ENCODE measurements at places on chromosomes 11 and 22.

- DNase-seq: no peak
Observed at GRCh38 chr11:133619973-133620372, 87.7 kb upstream of the OPCML start.

DNA sequence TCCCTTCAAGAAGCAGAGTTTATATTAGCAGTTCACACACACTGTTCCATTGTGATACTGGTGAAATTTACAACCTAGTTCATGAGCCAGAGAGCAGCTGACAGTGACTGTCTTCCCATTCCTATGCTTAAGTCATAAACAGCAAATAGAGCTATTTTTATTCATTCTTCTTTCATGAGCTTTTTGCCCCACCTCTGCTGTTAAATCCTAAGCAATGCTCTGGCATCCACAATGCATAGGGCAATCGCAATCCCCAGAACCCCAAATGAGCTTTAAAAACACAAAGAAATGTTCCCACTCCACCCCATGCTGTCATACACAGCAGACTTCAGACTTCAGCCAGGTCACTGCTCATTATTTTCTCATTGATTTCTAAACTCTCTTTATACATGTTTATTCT, 307.5 kb downstream of the ETS1 start:
- DNase-seq: no peak

- DNase-seq: no peak
Observed at GRCh38 chr11:59967677-59968394, 4.0 kb downstream of the OOSP4A start.

DNA sequence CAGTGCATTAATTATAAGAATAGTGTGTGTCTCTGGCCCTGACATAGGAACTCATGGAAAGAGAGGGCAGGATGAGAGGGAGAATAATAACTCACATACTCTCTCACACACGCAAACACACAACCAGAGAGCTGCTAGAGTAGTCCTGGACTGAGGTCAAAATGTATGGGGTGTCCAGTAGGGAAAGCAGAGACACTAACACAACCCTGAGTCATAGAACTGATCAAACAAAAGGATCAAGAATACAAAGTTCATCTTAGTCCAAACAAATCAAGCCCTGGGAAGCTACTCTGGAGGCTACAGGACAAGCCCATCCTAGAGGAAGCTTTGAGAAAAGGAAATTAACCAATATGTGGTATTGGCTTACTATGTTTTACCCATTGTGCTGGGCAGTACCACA, 178.5 kb upstream of the GUCY1A2 start:
- no peak for DNase-seq

GRCh38 chr11:4589017-4589416, 4.8 kb upstream of the OR52I1 start:
- DNase-seq: no peak

- no peak for DNase-seq
Observed at GRCh38 chr11:131354251-131354701, 16.1 kb upstream of the NTM start.

DNA sequence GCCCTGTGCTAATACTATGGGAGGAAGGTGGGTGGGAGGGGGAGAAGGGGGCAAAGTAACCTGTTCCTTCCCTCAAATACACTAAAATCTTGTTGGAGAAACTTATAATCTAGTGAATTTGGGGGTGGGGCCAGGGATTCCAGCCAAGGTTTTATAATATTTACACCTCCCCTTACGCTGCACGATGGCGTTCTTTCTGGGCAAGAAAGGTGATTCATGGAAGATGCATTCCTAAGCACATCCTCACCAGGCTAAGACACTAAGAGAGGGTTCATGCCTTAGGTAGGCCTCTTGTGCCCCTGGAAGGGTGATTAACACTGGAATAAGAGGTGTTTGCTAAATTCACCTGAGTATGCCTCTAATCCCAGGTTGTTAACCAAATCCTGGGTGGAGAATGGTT, 82.6 kb downstream of the BARX2 start:
- no peak for DNase-seq

GRCh38 chr11:34169686-34170085, 64.3 kb downstream of the NAT10 start:
- DNase-seq: no peak

DNA sequence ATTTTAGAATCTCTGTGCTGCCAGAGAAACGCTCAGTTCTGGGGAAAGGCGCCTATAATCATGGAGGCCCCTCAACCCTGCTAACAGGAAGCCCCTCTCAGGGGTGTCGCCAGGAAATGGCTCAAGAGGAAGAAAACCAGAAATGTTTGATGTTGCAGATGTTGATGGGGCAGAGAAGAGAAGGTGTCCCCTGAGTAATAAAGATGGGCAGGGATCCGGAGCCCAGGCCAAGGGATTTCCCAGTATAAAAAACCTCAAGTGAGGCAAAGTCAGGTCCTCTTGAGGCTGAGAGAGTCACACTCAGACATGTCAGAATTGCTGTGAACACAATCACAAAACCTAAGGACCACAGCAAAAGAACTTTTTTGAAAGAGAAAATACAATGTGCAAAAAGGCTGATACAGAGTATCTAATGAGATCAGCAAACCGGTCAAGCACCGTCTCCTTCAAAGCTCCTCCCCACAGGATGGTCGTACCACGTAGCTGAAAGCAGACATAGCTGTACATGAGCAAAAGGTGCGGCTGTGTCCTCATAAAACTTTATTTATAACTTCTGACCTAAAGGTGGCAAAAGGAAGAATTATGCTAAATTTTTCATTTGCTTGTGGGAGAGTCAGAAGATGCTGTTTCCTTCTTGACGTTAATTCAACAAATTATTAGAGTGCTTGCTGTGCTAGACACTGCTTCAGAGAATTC, 12.2 kb downstream of the MOV10L1 start:
- no peak for DNase-seq

DNA sequence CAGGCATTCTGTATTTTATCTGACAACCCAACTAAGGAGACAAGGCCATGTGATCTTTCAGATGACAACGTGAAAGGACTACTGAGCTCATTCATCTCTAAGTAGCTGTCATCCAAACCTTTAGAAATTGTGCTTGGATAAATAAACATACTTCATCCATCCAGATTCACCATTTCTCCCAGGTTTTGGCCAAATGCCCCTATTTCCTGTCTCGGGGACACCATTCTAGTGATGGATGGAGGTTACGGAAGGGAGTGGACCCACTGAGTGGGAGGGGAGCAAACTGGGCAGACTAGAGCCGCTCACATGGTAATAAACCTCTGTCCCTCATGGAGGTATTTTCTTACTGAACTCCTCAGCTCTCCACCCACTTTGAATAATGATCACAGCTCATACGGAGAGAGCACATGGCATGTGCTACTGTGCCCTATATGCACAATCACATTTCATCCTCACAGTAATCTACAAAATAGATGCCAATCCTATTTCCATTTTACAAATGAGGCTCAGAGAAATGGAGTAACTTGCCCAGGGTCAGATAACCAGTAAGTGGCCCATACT, 114.4 kb downstream of the SLC1A2 start:
- no peak for DNase-seq

DNA sequence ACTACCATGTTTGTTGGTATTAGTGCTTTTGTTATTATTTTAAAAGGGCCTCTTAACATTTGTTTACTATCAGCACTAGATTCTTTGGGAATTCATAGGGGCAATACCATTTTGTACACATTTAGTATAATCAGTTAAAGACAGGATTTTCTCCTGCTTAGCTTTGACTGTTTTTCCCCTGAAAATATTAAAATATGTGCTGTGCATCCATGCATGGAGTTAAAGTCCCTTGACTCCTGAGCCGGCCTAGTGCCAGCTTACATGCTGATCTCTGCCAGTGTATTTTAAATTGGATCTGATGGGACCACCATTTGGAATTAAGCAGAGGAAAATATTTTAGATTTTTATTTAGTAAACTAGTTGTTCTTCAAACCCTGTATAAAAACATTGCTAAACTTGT, 161.4 kb downstream of the METTL15 start:
- no peak for DNase-seq

- DNase-seq: no peak
Observed at GRCh38 chr11:66978717-66979116, 3.6 kb downstream of the C11orf86 start.

GRCh38 chr11:117466966-117467365, 139.3 kb downstream of the CEP164 start:
- no peak for DNase-seq

- no peak for DNase-seq
Observed at GRCh38 chr11:116829525-116830183, at the start of gene APOC3. Gene APOC3, plus strand, starts transcription at chr11:116829907. Its CDS starts 676 bp downstream, at chr11:116830583.

DNA sequence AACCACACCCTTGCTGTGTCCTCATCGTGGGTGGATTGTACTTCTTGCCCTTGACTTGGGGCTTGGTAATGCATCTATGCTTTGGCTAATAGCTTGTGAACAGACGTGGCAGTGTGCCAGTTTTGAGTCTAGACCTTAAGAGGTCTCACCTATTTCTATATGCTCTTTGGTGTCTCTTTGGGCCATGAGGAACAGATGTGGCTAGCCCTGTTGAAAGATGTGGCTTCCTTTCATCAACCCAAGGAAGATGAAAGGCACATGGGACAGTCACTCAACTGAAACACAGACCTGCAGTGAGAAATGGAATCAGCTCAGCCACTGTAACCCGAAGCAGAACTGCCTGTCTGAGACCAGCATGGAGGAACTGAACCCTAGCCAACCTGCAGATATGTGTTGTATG, 7.9 kb upstream of the NELL1 start:
- no peak for DNase-seq

DNA sequence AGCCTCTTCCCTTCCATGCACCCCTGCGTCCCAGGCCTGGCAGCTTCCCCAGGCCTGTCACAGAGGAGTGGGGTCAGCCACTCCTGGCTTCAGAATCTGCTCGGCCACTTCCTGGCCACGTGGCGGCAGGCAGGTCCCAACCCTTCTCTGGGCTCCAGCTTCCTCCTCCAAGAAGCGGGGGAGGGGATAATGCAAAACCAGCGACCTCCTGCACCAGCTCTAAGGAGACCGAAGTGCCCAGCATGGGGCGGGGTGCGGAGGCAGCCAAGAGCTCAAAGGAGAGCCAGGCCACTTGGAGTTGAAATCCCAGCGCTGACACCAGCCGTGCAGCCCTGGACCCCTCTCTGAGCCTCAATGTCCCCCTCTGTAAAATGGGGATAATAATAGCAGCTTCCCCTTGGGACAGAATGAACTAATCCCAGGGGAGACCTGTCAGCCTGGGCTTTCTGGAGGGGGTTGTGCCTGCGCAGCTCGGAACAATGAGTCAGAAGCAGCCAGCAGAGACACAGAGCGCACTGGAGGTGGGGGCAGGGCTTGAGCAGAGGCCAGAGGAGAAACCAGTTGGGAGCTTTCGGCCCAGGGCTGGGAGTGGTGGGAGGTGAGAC, 22.8 kb upstream of the PICK1 start:
- DNase-seq: no peak

GRCh38 chr11:68177877-68178276, 35.2 kb downstream of the KMT5B start:
- no peak for DNase-seq

GRCh38 chr11:84215672-84216071, 929.5 kb upstream of the CCDC90B start:
- DNase-seq: no peak

- DNase-seq: no peak
Observed at GRCh38 chr11:34536056-34536455, 22.5 kb upstream of the ELF5 start.

GRCh38 chr11:60428517-60428916, 855 bp upstream of the MS4A5 start:
- no peak for DNase-seq

DNA sequence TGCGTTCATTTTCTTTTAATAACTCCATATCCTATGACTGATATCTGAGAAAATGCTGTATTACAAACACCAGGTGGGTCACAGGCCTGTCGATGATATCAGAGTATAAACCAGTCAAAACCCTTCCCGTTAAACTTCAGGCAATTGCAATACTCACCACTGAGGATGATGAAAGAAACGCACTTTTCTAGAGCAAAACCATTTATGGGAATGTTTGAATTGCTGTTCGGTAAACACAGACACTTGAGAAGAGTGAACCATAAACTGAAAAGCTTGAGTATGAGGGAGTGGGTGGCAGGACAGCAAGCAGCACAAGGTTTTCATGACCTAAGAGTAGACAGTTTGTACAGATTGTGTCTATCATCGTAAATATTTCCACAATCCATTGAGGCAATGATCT, 139.8 kb upstream of the CEP126 start:
- DNase-seq: no peak

DNA sequence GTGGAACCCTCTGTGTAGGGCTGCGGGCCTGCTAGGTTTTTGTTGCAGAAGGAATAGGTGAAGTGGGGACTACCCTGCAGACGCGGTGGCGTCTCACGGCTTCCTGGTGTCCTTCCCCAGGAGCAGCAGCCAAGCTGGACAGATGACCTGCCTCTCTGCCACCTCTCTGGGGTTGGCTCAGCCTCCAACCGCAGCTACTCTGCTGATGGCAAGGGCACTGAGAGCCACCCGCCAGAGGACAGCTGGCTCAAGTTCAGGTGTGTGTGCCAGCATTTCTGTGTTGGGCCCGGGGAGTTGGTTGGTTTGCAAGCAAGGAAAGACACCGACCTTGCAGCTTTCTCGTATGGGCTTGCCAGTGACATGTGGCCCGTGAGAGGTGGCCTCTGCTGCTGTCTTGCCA, 15.3 kb downstream of the TAB1 start:
- no peak for DNase-seq

DNA sequence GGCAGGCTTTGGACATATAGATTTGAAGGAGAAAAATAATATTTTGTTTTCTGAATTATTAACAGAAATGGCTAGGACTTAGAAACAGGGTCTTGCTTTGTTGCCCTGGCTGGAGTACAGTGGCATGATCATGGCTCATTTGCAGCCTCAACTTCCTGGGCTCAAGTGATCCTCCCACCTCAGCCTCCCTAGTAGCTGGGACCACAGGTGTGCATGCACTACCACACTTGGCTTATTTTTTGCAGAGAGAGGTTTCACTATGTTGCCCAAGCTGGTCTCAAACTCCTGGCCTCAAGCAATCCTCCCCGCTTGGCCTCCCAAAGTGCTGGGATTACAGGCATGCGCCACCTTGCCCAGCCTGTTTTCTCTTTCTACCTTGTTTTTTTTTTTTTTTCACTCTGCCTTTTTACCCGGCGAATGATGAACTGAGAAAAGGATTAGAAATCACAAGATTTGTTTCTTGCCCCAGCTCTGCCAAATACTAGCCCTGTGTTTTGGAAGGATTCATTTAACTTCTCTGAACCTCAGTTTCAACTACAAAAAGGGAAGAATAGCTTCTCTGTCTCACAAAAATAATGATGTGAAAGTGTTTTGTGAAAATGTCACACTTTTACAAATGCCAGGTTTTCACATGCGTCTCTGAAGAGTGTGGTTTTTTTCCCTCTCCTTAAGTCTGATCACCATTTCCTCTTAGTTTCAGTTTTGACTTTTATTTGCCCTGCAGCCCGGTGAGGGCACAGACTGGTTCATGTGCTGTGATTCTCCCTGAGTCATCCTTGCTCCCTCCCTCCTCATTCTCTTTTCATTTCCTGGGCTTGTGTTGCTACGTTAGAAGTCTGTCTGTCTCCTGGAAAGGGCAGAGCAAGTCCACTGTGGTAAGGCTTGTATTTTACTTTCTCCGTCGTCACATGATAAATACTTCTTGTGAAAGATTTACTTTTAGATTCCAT, 67.7 kb downstream of the BCL2L13 start:
- DNase-seq: no peak

GRCh38 chr22:21591695-21592094, 24.2 kb downstream of the UBE2L3 start:
- DNase-seq: no peak

- no peak for DNase-seq
Observed at GRCh38 chr11:2778630-2779498, 79.1 kb upstream of the KCNQ1OT1 start.

GRCh38 chr11:77401486-77402217, 72.2 kb downstream of the PAK1 start:
- DNase-seq: no peak

Data from activated T-helper 1 cell treated with Interleukin-2 at 50 U/mL for 16 hours (primary cell).